ENCODE measurements at places on chromosomes 11 and 22.

- no peak for DNase-seq
These were observed 35.6 kb upstream of the TMEM123 start for GRCh38 chr11:102488208-102488607.

GRCh38 chr22:25053153-25053805 is 100.8 kb downstream of the KIAA1671 start:
- no peak for DNase-seq

DNA sequence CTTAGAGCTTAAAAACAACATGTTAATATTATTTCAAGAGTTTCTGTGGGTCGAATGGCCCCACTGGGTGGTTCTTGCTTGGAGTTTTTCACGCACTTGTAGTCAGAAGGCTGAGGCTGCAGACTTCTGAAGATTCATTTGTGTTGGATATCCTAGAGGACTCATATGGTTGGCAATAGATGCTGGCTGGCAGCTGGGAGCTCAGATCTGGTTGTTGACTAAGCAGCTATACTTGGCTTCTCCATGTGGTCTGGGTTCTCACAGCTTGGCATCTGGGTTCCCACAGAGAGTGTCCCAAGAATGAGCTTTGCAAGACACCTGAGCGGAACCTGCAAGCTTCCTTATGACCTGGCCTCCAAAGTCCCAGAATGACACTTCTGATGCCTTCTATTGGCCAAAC is 163.9 kb upstream of the ZC3H12C start:
- DNase-seq = no peak

- DNase-seq = no peak
These were observed 10.3 kb upstream of the OMP start for GRCh38 chr11:77092382-77092781.

DNA sequence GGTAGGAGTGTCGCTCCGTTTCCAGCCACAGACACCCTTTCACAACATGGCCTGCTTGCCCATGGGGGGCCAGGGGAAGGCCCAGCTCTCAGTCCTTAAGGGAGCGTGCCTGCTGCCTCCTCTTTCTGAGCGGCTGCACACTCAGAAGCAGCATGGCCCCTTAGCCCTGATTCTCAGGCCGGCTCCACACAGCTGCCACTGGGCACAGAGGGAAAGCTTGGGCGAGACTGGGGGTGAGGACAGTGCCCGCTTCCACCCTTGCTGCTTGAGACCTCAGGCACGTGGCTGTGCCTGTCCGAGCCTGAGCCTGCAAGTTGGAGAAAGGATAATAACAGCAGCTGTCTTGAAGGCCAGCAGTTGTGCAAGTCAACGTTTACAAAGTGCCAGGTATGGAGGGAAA is 416.3 kb downstream of the SHANK2 start:
- DNase-seq = no peak

DNA sequence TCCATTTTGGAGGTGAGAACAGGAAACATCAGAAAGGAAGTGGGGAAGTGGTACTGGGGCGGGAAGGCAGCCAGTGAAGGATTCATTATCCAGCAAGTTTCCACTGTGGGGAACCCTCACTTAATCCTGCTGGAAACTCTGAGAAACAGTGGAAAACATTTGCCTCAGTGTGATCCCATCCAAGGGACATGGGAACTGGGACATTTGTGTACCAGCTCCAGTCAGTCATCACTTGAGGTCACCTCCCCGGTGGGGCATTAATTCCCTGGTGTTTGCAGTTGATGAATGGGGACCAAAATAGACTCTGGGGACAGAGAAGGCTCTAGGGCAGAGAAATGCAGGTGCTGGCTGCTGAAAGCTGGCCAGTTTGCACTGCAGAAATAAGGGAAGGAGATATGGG is 599.9 kb downstream of the BUD13 start:
- DNase-seq = no peak

DNA sequence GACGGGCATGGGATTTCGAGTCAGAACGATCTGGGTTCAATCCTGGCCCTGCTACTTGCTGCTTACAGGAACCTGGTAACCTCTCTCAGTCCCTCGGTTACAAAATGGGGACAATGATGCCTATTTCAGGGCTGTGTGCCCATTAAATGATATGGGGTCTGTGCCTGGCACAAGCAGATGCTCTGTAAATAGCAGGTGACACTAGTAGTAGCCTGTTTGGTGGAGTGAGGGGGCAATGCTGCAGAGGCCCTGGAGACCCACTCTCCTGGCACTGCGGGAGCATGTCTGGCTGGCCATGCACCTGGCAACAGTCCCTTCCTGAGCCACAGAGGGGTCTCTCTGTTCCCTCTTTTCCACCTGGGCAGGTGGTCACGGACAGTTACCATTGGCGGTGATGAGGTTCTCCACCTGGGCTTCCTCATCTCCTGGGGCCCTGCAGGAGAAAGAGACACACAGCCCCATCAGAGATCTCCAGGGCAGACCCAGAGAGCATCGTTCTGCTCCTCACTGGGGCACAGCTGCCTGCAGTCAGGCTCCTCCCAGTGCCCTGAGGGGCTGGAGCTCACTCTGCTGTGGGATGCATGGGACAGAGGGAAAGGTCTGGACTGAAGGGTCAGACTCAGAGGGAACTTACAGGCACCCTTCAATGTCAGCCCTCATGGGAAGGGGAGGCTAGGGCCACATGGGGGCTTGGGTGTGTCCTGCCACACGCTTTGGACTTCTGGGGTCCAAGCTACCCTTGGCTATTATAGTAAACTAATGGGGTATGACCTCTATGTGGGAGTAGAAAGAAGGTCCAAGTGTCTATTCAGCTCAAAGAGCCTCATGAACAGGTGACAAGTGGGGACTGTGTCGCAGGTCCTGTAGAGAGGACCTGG is 15.6 kb upstream of the FXYD2 start:
- DNase-seq = no peak

DNA sequence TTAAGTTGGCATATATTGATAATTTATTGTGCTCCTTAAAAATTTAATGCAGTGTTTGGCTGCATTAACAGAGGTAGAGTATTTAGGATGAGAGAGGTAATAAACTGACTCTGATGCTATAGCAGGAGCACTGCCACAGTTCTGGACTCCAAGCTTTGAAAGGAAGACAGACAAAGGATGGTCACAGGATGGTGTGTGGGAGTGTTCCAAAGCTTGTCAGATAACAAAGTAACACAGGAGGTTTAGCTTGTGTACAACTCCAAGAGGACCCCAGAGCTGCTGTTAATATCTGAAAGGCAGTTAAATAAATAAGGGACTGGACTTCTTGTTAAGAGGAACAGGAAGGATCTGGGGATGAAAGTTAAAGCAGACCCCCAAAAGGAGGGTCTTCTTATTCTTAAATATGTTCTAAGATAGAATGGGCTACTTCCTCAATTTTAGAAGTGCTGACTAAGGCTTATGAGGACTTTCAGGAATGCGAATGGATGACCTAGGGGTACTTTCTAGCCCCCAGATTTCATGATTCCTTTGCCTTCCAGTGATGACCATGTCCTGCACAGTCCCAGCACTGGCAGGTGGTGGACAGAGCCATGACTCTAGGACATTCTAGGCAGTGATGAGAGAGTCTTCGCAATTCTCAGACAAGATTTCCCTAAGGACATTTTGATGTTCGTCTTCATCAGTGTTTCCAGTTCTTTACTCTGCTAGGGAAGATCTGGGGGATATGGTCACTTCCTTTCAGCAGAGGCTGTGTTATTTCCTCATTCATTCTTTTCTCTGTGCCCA is 149.1 kb upstream of the RASSF10 start:
- peak; percentile 73 for DNase-seq

DNA sequence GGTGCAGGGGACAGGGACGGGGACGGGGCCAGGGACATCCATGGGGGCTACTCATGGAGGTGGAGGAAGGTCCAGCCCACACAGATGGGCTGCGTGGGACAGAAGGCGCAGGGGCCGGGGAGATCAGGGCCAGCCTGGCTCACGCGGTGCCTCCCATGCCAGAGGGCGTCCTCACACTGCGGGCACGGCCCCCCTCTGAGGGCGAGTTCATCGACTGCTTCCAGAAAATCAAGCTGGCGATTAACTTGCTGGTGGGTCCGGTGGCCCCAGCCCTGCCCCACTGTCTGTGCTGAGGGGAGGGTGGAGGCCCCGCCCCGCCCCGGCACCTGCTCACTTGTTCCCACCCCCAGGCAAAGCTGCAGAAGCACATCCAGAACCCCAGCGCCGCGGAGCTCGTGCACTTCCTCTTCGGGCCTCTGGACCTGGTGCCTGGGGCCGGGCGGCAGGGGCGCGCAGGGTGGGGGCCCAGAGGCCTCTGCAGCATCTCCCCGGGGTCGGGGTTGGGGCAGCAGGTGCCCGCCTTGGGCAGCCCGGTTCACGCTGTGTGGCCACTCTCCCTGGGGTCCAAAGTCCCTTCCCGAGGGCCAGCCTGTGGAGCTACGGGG is 15.8 kb downstream of the EPS8L2 start:
- peak; percentile 21 for DNase-seq

GRCh38 chr11:70124321-70125000 is 46.3 kb downstream of the ANO1 start:
- DNase-seq = no peak

GRCh38 chr22:41875531-41876270 is 39.2 kb downstream of the SHISA8 start:
- DNase-seq = no peak

DNA sequence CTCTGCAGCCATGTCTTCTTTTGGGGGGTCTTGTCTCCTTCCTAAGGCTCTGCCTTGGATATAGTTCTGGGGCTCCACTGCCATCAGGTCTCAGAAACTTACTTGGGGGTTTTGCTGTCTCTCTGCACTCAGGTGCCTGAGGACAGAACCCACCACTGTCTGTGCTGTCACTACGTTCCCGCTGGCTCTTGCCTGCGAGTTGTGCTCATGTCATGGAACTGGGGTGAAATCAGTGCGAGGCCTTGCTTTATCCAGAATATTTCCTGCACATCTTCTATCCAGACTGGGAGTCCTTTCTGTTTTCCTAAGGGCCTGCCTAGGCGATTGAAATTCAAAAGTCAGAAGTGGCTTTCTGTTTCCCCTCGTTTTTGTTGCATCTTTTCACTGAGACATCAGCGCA is 6.6 kb upstream of the USP2 start:
- no peak for DNase-seq

GRCh38 chr22:30863081-30863833 is 105.3 kb downstream of the MORC2 start:
- no peak for DNase-seq

- DNase-seq = no peak
These were observed 6.5 kb downstream of the IGLL5 start for GRCh38 chr22:22893891-22894739.
